ENCODE measurements at places on chromosomes 2 and 18.
A peak's percentile ranks its signal among the peaks of the same experiment; 100 is the strongest.

DNA sequence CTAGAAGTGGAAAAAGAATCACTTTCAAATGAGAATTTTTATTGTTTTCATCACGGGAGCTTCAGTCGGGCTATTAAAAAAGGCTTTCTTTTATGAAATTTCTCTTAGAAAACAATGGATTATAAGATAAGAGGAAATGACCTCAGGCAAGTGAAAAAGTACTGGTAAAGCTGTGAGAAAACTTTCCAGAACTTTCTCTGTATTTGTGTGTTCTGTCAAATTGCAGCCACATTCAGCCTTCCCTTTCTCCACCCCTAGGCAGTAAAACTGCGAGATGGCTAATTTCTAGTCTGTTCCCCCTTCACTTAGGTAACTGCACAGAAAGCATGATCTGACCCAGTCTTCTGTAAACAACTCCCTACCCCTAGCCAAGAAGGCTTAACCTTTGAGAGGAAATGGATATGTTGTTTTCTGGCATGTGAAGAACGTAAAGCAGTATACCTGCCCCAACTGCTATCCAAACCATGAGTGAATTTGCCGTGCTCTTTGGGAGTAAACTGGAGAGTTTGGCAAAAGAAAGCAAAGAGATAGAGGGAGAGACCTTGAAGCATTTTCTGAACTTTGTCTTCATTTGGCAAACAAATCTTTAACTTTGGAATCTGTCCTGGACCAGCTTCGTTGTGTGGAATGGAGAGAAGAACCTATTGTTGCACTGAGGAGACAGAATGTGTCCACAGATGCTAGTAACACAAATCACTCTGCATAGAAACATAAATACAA lies 105.4 kb downstream of the ETAA1 start:
- DNase-seq = no peak

GRCh38 chr2:186256540-186256939 lies 229.5 kb upstream of the ZC3H15 start:
- DNase-seq = no peak

GRCh38 chr18:12944709-12945108 lies 3.1 kb upstream of the SEH1L start:
- DNase-seq = no peak

DNA sequence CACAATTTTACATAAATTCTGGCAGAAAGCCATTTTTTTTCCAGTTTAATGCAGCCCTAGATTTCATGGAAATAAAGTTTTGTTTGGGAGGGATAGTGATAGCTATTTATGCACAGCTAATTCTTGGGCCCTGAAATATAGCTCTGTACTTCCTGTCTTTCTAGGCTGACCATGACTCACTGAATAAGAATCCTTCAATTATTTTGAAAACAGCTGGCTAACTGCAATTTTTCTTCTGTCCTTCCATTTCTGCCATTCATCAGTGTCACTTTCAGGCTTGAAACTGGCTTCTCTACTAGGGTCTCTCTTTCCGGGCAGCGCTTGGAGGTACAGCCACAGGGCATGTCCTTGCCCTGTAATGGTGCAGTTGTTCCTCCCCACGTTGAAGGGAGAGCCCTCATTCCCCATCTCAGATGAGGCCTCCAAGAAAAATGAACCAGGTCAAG lies 97.1 kb upstream of the TMEM178A start:
- no peak for DNase-seq

DNA sequence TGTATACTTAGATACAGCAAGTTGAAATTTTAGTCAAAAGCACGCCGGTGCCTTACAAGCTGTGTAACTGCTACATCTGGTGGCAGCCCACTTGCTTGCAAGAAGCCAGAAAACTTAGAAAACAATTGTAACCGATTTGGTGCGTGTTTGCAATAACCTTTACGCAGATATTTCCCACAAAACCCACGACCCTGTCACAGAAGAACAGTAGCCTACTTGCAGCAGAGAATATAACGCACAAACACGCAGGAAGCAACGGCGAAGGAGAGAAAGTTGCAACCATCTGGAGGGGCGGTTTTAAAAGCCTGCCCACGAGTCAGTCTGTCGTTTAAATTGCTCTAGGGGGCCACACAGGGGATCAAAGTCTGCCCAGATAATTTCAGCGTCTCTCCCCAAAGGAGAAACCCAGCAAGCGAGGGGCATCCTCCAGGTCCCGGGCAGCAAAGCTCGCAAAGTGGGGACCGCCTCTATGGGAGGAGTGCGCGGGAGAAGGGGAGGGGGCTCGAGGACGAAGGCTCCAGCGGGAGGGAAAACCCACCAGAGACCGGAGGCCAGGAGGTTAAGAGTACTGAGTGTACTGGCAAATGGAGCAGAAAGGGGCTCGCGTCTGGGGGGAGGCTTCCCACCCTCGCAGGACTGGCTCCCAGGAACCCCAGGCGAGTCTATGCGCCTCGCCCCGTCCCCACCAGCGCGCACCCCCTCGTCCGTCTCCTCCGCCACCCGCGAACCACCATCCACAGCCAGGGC lies 1.1 kb downstream of the TLK1 start:
- peak; percentile 34 for DNase-seq

DNA sequence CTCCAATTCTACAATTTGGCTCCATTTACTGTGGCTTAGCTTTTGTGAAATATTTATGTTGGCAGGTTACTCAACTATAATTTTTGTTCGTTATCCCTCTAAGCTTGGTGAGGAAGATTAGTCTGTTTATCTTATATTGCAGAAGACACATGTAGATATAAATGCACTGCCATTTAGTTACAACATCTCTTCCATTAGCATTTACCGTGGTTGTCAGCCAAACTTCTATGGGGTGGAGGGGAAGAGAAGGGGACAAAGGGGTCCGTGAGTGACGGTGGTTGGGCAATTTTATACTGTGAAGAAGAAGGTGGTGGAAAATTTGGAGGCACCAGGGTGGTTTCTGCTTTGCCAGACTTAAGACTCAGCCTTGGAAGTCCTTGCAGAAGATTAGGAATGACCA lies 117.6 kb upstream of the CXCR4 start:
- no peak for DNase-seq

GRCh38 chr2:189613650-189614420 lies 33.2 kb upstream of the SLC40A1 start:
- no peak for DNase-seq

- DNase-seq = no peak
Observed at GRCh38 chr2:186947516-186947915, 98.5 kb upstream of the ZSWIM2 start.

DNA sequence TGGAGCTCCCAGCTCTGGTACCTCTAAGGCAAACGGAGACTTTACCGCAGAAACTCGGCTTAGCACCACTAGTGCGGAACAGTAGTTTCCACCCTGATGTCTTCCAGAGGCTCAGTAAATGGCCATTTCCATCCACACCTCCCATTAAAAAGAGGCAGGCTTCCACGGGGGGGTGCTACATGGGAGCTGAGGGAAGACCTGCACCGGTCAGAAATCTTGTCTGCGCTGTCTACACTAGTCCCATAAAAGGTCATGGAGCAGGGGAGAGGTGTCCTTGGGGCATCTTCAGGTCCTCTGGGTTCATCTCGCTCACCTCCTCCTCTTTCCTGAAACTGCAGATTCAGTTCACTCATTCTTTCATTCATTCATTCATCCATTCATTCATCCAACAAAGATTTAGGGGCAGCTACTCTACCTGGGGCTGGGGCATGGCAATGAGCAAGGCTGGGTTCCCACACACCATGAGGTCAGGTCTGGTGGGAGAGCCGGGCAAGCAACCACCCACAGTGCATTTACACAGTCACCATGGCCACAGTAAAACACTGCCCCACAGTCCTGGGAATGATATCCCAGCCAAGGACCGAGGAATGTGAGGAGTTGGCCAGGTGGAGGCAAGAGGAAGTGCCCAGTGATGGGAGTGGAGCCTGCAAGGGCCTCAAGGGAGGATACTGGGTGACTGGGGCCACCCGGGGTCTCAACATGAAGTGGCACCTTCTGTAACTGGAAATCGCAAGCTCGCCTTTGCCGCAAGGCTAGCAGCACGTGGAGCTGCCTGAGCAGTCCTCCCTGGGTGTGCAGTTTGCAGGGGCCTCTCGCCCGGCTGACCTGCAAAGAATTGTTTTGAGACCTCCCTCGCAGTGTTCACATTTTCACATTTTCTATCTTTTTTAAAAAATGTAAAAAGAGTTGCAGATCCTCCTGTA lies 180.2 kb upstream of the RAB6C start:
- no peak for DNase-seq

- no peak for DNase-seq
Observed at GRCh38 chr2:174142290-174142689, 106.0 kb downstream of the OLA1 start.

DNA sequence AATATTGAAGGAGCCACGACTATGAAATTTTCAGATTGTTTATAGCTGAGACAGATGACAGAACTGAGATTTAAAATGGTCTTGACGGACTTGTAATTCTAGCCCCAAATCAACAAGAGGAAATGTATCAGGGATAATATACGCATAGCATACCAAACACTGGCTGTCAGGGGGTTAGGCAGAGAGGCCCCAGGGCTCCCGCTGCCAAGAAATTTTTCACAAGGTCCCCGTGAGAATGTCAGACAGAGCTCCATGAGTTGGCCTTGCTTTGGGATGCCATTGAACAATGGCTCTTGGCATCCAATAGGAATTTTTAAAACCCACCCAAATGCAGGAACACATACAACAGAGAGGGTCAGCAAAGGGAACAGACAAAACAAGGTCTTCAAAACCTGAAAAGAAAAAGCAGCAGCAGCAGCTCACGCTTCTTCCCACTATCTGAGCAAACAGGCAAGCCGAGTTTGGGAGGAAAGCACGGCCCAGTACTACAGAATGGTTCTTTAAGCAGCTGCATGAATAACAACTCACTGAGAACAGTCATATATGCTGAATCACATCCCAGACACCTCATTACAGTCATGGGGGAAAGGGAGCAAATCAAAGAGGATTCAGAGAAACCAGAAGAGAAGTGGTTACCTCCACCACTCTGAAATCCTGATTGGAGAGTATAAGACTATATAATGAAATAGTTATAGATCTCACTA lies 445.6 kb downstream of the RND3 start:
- no peak for DNase-seq

DNA sequence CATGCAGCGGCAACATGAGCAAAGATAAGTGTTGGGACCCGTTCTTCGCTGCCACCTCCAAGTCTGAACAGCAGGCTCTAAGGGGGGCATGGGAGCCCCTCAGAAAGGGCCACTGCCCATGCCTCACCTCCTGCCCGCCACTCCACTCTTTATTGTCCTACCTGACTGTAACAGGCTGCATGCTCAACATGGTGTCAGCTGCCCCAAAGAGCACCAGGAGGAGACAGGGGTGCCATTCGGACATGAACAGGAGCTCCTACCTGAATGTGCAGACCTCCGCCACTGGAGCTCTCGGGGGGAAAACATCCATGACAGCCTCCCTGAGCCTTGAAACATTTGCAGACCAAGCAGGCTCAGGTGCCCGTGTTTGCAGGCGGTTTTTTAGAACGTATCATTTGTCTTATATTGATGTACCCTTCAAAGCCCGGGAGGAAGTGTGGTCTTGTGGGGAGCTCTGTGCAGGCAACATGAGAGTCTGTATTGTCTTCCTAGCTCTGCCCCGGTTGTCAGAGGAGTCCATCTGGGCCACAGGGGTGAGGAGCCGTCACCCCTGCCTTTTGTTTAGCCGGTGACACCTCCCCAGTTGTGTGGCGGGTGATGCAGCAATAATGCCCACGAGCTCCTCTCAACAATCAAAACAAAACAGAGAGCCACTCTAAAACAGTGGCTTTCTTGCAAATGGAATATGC lies 35.1 kb upstream of the CD8A start:
- DNase-seq = no peak

All from anterior cingulate cortex (tissue), 58 donors.